Right lobe of liver (tissue), 6 donors: ENCODE measurements at places on chromosomes 6 and 20. TPM values are rescaled to one million over a fixed set of nuclear protein-coding genes. Genes with fewer than 3 reads are reported as not detected.

- DNase-seq, result no peak
Measured at GRCh38 chr6:18323935-18324705, 59.8 kb upstream of the DEK start.

GRCh38 chr20:50731930-50732690, 730 bp downstream of the PARD6B start:
- no peak for DNase-seq

LKAAEAR1 gene
- total RNA-seq, result not detected

NR2E1 gene
- not detected for total RNA-seq

GRCh38 chr20:21174516-21175239, 48.8 kb downstream of the KIZ start:
- no peak for DNase-seq

- peak; percentile 76 for DNase-seq
Measured at GRCh38 chr20:50027611-50028105, 44.9 kb downstream of the SNAI1 start.

MCCD1 gene
- total RNA-seq, result not detected

GRCh38 chr6:43405354-43405753, 22.0 kb upstream of the ABCC10 start:
- DNase-seq, result no peak

GRCh38 chr20:12554426-12554825, 454.3 kb upstream of the SPTLC3 start:
- DNase-seq, result no peak

LBP gene
- 1,607 TPM for total RNA-seq

DNA sequence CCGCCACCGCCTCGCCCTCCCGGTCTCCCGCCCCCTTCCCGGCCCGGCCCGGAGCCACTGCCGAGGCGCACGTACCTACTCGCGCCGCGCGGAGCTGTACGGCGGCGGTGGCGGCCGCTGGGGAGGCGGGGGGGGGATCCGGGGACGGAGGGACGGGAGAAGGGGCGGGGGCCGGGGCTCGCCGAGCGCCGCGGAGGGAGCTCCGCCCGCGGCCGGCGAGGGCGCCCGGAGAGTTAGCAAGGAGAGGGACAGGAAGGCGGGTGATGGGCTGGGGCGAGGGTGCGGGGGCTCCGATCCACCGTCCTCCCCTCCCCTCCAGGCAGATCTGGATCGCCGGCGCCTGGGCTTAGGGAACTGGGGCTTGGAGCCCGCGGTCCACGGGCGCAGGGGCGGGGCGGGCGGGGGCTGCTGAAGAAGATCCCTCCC, 548 bp upstream of the TMEM74B start:
- no peak for DNase-seq

DNA sequence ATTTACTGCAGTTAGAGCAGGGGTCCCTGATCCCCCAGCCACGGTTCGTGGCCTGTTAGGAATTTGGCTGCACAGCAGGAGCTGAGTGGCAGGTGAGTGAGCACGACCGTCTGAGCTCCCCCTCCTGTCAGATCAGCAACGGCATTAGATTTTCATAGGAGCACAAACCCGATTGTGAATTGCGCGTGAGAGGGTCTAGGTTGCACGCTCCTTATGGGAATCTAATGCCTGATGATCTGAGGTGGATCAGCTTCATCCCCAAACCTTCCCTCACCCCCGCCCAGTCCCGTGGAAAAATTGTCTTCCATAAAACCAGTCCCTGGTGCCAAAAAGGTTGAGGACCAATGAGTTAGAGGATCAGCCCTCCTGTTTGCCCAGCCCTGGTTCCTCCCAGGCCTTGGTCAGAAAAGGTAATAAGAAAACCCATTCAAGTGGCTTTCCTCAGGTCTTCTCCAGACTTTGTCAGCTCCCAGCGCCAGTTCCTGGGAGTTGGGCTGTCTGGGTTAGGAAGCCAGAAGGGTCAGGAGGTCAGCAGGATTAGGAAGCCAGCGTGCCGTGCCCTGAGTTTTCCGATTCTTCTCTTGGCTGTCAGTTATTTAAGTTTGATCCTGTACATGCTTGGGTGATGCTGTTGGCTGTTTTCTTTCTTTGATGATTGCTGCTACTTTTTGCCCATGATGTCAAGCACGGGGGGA, 139.9 kb upstream of the PMEPA1 start:
- DNase-seq, result no peak

- no peak for DNase-seq
Measured at GRCh38 chr6:56692523-56693245, 50.0 kb upstream of the DST start.

DNA sequence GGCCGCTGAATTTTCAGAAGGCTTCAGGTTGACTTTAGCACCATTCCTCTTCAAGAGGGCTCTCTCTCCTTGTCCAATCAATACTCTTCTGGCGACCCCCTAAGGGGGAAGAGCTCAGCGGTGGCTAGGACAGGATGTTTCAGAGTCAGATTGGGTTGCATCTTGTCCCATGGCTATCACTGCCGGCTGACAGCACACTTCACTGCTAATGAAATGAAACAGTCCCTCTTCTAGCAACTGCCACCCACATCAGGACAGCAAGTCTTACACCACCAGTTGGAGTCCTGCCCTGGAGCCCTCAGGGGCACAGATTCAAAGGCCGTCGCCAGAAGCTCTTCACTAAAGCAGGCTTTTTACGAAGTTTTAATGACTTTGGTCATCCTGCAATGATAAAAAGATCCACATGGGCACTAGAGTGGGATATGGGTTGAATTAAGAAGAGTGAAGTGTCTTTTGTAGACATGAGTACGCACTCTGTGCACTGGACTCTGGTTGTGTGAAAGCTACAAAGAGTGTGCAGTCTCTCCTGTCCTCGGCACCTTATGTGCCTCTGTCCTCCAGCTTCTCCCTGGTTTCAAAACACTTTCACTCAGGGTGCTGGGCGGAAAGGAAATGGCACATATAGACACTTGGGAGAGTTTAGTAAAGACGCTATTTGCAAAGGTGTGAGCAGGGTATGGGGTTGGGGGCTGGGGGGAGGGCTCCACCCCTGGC, 66.1 kb upstream of the SLC22A16 start:
- DNase-seq, result peak; percentile 25

- no peak for DNase-seq
Measured at GRCh38 chr20:51715856-51716185, 52.4 kb downstream of the ATP9A start.

DNA sequence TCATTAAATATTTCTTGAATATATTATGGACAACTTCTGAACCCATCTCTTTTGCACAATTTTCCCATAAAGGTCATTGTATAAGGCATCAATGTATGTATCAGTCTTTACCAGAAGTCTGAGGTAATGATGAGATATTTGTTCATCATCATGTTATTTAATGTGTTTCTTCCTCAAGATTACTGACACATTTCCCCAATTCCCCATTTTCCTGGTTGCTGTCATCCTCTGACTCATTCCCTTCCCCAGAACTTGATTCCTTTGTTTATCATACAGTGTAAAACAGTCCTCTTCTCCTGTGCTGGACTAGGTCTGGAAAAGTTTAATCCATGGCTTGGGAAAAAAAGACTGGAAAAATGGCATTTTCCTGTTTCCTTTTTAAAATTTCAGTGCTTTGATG, 107.9 kb upstream of the FLRT3 start:
- no peak for DNase-seq

- no peak for DNase-seq
Measured at GRCh38 chr6:56732517-56732916, 89.8 kb upstream of the DST start.

- DNase-seq, result no peak
Measured at GRCh38 chr6:169902604-169903003, 151.2 kb downstream of the ERMARD start.

DNA sequence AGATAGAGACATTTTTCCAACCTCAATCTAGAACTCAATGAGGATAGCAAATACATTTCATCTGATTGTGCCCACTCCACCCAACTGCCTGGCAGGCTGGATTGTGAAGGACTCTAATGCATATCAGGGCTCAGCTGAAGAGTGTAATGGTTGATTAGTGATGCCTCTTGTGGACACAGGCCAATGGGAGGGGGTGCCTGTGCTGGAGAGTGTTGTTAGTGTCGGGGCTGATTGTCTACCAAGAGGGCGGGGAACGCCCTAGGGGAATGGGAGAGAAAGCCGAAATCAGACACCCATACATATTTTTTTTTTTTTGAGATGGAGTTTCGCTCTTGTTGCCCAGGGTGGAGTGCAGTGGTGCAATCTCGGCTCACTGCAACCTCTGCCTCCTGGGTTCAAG, 103.7 kb upstream of the SALL4 start:
- no peak for DNase-seq

DNA sequence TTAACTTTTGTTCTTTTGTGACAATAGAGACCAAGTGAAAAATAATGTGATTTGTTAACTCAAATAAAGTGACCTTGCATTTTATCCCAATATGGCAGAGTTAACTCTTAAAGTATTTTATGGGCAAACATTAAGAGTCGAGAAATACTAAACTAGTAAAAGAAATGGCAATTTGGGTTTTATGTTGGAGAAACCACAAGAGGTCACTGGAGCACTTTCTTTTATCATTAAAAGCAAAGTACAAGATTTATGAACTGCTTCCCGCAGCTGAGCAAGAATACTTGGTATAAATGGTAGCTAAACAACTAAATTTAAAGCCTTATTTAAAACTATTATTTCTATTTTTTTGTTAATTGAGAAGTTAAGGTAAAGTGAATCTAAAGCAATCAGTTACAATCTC, 33.5 kb upstream of the MCM9 start:
- no peak for DNase-seq

BTN3A1 gene
- total RNA-seq, result 10.1 TPM

- DNase-seq, result no peak
Measured at GRCh38 chr6:3946778-3947177, 97.6 kb downstream of the FAM50B start.

DNA sequence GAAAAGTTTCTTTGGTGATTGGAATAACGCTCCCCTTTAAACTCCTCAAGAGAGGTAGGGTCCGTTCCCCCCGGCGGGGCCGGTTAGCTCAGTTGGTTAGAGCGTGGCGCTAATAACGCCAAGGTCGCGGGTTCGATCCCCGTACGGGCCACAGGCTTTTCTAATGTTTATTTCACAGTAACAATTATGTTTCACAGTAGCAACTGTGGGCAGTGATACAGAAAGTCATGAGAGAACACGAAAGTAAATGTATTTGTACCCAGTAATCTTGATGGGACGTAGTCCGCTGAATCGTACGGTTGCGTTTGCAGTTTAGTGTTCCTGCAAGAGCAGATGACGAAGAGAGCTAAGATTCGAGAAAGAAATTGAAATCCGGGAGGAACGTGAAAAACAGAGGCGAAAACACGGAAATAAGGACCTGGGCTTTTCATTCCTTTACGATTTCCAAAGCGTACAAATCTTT, 505.5 kb downstream of the PRIM2 start:
- DNase-seq, result no peak

TUBB2B gene
- 1.1 TPM for total RNA-seq

DNA sequence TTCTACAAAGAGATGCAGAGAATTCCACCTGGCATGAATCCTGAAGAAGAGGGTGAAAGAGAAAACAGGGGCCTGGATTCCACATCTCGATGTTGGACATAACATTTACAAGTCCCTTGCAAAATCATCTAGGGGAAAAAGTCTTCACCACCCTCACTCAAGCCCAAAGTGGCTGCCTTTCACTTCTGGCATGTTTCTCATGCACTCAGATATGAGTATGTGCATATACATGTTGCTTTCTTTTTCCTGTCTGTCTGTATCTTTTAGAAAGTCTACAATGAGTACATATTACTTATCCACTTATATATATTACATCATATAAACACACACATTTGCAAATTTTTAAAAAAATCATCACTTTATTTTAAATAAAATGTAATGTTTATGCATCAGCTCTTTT, 159.3 kb downstream of the KIF6 start:
- no peak for DNase-seq

PERP gene
- total RNA-seq, result 61.6 TPM

GRCh38 chr6:68226460-68226859, 408.6 kb upstream of the ADGRB3 start:
- no peak for DNase-seq

DNA sequence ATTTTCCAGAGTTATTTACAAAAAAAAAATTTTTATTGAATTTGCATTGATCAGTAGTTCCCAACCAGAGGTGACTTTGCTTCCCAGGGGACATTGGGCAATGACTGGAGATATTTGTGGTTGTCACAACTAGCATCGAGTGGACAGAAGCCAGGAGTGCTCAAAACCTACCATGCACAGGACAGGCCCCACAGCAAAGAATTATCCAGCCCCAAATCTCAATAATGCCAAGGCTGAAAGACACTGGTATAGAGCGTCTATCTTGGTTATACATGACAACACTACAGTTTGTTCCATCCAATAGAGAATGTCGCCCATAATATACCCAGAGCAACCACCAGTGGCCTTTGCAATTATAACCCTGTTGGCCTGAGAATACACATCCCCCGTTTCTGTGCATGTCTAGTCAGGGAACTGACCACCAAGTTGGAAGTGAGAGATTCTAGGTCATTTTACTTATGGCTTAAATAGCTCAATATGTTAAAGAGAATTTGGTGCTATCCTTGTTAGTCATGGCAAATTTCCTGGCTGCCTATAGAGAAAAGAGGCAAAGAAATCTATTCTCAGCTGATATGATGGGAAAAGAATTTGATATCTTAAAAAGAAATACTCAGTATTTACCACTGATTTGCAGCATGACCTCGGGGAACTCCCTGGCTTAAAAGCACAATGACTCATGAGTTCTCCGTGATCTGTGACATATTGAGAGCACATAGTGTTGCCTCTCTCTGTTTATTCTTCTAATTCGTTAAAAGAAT, 76.0 kb upstream of the ADTRP start:
- no peak for DNase-seq

GRCh38 chr6:104858642-104859041, 1.1 kb downstream of the HACE1 start:
- DNase-seq, result no peak

- no peak for DNase-seq
Measured at GRCh38 chr20:20603339-20603990, 109.0 kb downstream of the RALGAPA2 start.

GRCh38 chr6:110414669-110415068, 706 bp downstream of the DDO start:
- no peak for DNase-seq

MYCT1 gene
- total RNA-seq, result 5.0 TPM

DNA sequence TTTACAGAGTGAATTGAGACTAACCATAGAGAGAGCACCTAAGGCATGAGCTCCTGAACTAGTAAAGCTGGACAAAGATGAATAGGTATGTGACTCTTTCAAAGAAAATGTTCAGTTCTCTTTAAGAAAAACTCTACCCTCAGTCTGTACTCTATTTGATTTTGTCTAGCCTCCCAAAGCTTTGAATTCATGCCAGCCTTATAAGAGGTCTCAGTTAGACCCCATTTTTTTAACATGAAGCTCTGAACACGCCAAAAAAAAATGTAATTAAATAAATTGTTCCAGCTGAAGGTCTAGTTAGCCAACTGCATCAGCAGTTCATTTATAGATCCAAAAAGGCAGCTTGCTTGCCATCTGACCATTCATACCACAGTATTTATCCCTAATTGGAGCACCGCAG, 71.6 kb downstream of the COL9A1 start:
- DNase-seq, result no peak

DNA sequence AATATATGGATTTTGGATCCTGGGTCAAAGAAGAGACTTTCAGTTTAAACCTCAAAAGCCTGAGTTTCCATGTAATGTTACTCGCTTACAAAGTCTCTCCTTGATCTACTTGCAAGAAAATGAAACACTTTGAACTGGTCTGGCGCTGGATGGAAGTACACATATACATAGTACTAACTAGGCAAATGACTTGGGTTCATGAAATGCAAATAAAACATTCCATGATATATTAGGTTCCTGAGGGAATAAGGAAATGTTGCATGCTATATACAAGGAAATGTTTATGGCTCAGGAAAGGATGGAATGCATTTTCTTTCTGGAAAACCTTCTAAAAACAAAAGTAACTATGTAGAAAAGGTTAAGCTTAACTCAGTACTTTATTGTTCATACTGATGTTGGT, 11.4 kb upstream of the TXLNB start:
- DNase-seq, result no peak
